ENCODE measurements at places on chromosomes 3 and 15.

GRCh38 chr3:53599771-53600170 lies 105.4 kb downstream of the CACNA1D start:
- DNase-seq = no peak

GRCh38 chr15:28015855-28016254 lies 83.3 kb downstream of the OCA2 start:
- no peak for DNase-seq

DNA sequence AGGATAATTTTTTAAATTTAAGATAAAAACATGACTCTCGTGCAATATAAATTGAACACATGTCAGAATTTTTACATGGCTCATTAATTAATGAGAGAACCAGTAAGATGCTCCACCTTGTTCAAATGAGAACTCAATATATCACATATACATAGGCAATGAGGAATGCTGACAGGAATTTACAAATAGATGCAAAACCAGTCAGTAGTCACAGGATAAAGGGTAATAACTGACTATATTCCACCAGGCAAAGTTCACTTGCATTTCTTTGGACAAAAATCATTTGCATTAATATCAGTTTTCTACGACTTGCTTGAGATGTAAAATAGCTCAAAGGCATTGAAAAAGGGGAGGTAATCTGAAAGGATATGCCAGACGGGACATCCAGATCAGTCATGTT lies 139.4 kb downstream of the STAC start:
- DNase-seq = no peak

- no peak for DNase-seq
These were observed 332.5 kb upstream of the TPRG1 start for GRCh38 chr3:188839187-188839695.

GRCh38 chr3:177282119-177282655 lies 84.9 kb upstream of the TBL1XR1 start:
- no peak for DNase-seq

- DNase-seq = no peak
These were observed 7.4 kb downstream of the POC1A start for GRCh38 chr3:52146811-52147210.

- no peak for DNase-seq
These were observed 12.3 kb upstream of the CSK start for GRCh38 chr15:74769463-74770025.

- no peak for DNase-seq
These were observed 21.4 kb downstream of the CCR1 start for GRCh38 chr3:46186471-46187340.

GRCh38 chr15:60809375-60809774 lies 330.4 kb upstream of the ICE2 start:
- DNase-seq = no peak

GRCh38 chr3:29297998-29298397 lies 17.1 kb downstream of the RBMS3 start:
- DNase-seq = no peak

GRCh38 chr3:70096376-70097066 lies 97.0 kb downstream of the SAMMSON start:
- DNase-seq = no peak

DNA sequence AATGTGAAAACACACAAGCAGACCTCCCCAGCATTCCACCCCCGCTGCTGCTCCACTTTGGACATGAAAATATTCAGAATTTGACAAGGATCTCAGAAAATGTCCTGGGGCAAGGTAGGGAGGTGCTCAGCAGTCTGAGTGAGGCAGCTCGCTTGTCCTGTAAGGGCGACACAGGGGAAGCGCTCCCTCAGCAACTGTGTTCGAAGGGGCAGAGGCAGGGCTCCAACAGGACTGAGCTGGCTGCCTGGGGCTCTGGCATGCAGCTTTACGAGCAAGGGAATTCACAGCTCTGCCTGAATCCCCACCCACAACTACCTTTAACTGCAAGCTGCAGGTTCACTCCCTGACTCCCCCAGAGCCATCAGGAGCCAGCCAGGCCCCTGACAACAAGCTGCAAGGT lies 287.0 kb upstream of the LYSMD4 start:
- DNase-seq = no peak

DNA sequence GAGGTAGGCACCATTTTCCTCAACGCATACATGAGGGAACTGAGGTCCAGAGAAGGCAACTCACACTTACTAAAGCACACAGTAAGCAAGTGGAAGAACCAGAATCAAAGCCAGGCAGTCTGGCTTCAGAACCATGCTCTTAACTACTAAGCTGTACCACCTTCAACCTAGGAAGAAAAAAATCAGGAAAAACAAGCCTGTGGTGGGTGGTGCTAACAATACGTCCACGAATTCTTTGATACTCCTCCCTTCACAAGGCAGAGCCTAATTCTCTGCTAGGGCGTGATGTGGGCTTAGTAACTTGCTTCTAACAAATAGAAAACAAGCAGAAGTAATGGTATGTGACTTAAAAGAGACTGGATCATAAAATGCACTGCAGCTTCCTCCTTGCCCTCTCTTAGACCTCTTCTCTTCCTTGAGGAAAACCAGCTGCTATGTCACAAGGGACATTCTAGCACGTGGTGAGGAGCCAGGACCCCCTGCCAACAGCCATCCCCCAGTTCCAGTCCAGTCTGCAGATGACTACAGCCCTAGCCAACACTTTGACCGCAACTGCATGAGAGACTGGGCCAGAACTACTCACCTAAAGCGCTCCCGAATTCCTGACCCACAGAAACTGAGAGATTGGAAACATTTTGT lies 36.9 kb downstream of the HACD2 start:
- DNase-seq = no peak

DNA sequence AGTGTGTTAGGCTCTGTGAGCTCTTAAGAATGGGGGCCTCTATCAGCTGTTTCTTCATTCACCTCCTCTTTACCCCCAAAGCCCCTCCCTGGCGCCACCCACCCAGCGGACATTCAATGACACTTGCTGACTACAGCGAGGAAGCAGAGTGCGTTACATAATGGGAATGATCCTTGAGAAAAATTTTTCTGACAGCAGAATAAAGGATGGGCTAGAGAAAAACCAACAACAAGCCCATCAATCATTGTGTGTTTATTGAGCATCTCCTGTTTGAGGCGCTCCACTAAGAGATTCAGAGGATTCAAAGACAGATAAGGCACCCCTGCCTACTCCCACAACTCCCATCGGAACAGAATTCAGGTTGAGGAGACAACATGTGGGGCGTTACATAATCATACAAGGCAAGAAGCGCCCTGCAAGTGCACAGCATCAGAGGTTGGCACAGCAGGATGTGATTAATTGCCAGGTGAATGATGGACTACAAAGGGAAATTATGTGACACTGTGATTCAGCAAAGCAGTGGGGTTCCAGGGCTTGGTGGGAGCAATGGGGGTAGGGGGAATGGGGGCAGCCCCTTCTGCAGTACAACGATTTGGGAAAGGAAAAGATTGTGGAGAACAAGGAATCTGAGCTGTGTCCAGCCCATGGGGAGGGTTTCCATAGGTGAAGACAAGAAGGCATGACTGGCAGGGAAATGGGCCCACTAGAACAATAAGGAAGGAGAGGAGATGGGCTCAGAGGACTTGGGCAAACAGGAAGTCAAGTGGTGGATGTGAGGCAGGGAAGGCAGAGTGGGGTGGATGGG lies 141.3 kb upstream of the ATP2B2 start:
- DNase-seq = no peak

DNA sequence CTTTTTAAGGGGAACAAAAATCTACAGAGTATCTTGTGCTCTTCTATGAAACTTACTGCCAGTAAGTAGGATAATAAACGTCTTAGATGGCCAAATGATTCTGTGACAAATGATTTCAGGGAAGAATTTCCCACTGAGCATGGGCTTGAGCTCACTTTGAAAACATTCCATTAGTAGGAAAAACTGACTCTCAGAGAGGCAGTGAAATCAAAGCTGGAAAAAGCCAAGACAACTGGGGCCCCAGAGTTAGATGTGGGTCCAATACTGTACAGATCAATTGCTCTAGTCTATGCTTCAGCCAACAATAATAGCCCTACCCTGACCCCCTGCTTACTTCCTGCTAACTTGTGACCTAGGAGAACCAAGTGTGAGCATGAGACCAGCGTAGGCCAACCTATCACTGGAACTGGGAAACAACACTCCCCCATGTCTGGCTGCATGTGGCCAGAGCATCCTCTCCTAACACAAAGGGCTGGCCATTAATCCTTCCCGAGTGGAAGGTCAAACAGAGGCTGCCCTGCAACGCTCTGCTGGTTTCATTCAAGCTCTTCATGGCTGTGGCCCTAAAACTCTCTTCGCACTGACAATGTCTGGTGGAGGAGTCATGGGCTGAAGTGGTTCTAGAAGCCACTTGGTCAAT lies 68.8 kb downstream of the FOXB1 start:
- DNase-seq = no peak

GRCh38 chr3:117444175-117444574 lies 734.6 kb downstream of the TUSC7 start:
- no peak for DNase-seq

DNA sequence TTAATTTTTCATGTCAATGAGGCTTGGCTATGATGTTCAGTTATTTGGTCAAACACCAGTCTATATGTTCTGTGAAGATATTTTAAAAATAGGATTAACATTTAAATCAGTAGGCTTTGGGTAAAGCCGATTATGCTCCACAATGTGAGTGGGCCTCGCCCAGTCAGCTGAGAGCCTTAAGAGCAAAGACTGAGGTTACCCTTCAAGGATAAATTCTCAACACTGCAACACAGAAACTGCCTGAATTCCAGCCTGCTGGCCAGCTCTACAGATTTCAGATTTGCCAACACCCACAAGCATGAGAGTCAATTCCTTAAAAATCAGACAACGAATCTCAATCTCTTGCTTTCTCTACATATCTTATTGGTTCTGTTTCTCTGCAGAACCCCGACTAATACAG lies 188.3 kb downstream of the PLCH1 start:
- DNase-seq = no peak

- no peak for DNase-seq
These were observed 175.9 kb upstream of the PLSCR5 start for GRCh38 chr3:146781059-146781458.

GRCh38 chr15:34855413-34855812 lies 60.1 kb upstream of the ACTC1 start:
- no peak for DNase-seq

DNA sequence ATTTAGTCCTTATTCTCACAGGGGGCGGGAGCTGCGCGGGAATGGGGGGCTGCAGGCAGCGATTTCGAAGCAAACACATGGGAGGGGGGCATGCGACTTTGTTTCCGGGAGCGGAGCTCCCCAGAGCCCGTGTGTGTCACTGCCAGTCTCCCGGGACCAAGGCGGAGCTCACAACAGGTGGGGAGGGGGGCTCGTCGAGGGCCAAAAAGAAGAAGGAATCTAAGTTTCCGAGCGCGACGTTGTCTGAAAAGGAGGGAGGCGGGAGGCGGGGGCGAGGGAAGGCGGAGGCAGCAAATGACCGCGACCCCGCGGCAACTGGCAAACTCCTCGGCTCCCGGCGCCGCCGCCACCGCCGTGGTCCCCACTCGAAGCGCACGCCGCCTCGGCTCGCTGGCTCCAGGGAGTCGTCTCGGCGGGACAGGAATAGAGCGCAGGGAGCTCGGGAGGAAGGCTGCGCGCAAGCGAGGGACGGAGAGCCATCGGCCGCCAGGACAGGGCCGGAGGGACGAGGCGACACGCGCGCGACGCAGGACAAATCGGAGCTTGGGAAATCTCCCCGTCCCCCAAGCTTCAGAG lies 1.4 kb downstream of the FOXP1 start:
- peak; percentile 54 for DNase-seq

DNA sequence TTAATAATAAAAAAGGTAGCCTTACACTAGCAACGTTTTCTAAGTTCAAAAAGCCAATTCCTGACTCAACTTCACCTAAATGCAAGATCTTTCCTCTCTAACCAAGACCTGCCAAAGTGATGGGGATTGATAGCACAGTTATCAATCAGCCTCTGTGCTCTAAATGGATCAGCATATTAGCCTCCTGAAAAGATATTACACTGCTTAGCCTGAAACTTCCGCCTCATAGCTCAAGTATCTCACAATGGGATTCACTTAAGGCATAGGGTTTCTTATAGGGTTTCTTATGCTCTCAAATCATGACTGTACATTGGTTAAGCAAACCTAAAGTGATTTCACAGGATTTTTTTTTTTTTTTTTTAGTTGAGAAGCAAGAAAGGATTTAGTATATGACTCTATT lies 436 bp upstream of the SLC9A9 start:
- no peak for DNase-seq

Measured in stimulated activated CD4-positive, alpha-beta T cell treated with anti-CD3 and anti-CD28 coated beads, TNF-alpha, amount 100 ng/mL, for 24 hours (primary cell).